ENCODE measurements at places on chromosomes 13 and 19. TPM values are rescaled to one million over a fixed set of nuclear protein-coding genes. Genes with fewer than 3 reads are reported as not detected.

TPTE2 gene
- not detected for total RNA-seq

CLDND2 gene
- total RNA-seq: 13.0 TPM

TEAD2 gene
- 18.8 TPM for total RNA-seq

KLK3 gene
- not detected for total RNA-seq

CGB3 gene
- total RNA-seq: not detected

MBD3L1 gene
- not detected for total RNA-seq

Measured in A549 treated with dexamethasone at 1 μM for 4 hours (cell line).